T-helper 2 cell treated with Interferon-gamma antibody and Interleukin-4, amounts not matched to agents 5 μg/mL and 100 μg/mL, for 36 hours (primary cell): ENCODE measurements at places on chromosomes 5 and 9.

DNA sequence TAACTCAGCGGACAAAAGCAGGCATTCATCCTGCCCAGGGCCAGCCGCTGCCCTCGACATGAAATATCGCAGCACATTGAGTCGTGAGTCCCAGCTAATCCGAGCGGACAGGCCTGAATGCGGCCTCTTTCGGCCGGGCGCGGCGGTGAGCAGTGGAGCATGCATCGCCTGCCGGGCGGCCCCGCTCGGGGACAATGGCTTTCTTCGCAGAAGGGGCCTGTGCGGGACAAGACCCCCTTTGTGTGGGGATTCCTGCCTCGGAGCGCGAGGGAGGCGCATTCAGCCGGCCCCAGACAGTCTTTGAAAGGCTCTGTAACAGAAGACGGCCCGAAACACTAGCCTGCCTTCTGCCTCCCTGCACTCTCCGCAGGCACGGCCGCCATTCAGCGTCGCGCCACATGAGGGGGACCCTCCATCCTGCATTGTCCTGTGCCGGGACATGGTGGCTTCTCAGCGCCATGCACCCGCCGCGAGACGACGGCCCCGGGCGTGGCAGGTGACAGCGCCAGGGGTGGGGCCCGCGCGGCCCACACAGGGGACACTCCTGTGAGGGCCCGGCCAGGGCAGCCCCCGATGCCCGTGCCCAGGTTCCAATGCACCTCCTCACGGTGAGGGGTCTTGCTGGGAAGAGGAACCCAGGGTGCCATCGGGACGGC lies 52.0 kb downstream of the EXD3 start:
- no peak for DNase-seq

DNA sequence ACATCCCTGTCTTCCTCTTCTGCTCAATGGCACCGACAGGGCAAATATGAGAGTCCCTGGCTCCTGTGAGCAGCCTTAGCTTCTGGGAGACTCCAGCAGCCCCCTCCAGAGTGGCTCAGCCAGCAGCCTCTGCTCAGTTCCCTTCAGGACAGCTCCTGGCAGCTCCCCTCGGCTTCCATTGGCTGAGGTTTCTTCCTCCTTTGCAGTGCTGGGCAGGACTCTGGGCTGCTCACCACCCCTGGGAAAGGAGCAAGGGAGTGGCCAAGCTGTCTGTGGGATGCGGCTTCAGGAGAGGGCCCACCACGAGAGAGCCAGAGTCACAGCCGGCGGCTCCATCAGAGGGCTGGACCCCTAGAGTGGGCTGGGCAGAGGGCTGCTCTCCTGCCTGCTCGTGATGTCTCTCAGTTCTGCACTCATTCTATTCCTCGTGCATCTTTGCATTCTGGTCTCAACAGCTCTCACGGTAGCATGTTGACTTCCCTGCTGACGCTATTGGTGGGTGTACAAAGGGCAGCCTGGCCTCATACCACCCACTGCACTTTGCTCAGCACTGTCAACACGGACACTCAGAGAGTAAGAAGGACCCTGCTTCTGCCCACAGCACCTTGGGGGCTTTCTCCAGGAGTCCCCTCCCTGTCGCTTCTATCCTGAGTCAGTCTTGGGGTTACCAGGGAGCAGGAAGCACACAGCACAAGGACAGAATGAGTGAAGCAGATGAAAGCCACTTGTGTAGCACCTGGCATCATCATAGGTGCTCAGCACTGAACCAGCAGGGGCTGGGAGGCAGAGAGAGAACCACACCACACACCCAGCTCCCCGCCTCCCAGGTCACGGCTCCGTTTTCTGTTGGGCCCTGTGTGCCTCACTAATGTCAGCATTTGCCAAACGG lies 80.9 kb upstream of the ALDH1B1 start:
- DNase-seq: no peak

DNA sequence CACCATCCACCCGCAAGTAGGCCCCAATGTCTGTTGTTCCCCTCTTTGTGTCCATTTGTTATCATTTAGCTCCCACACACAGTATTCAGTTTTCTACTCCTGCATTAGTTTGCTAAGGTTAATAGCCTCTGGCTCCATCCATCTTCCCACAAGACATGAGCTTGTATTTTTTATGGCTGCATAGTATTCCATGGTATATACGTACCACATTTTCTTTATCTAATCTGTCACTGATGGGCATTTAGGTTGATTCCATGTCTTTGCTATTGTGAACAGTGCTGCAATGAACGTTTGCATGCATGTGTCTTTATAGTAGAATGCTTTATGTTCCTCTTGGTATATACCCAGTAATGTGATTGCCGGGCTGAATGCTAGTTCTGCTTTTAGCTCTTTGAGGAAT lies 150.4 kb downstream of the DCP2 start:
- DNase-seq: no peak

GRCh38 chr9:28155067-28155466 lies 581.8 kb upstream of the C9orf72 start:
- DNase-seq: no peak
